CD4-positive, alpha-beta T cell treated with Interleukin-17A for 1 hour (primary cell): ENCODE measurements at places on chromosomes 6 and 20.

DNA sequence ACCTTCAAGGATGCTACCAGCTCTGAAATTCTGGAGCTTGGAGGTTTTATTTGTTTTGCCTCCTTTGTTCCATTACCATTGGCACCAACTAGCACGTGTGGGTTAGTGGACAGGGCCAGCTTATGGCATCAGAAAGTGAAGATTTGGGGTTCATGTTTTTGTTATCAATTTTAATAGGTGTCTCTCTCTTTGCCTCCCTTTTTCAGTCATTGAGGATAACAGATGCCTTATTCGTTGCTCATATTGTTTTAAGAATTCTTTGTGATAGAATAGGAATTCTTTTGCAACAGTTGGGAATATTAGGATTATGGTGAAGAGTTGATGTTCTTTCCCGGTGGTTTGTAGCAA is 22.9 kb downstream of the TMC2 start:
- DNase-seq: no peak

GRCh38 chr20:38001173-38001875 is 31.9 kb downstream of the TTI1 start:
- no peak for DNase-seq

GRCh38 chr6:166400181-166400580 is 17.4 kb upstream of the MPC1 start:
- DNase-seq: no peak

DNA sequence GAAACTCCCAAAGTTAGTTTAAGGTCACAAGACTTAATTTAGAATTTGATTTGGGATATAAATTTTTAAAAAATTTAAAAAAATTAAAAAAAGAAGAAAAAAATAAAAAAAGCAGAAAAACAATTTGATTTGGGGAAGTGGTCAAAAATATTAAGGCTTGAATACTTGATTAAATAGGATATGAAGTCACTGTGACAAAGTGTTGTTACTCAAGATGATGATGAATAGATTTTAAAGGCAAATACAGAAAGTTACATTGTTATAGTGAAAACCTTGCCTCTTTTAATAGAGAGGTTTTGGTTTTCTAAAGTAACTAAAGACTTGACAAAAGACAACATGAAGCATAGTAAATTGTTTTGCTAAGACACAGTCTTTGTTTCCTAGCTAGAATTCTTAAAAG is 7.2 kb downstream of the CST9 start:
- DNase-seq: no peak

DNA sequence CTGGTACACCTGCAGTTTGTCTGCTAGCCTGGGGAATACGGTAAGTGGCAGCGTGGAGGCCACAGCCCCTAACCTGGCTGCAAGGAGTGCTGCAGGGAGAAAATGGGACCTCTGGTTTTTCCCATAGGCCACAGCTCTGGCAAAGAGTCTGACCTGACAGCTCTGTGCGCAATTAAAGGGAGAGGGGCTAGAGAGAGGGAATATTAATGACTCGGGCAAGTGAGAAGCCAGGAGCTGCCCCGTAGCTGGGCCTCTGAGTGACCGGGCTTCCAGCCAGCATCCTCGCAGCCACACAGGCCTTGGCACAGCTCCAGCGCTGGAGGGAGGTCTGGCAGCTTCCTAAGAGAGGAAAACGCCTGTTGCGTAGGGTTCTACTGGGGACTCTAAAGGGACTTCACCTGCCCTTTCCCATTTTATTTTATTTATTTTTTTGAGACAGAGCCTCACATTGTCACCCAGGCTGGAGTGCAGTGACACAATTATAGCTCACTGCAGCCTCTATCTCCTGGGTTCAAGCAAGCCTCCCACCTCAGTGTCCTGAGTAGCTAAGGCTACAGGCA is 18.2 kb upstream of the OCSTAMP start:
- DNase-seq: no peak

- no peak for DNase-seq
These were observed 87.2 kb downstream of the SLX4IP start for GRCh38 chr20:10522328-10522727.

GRCh38 chr6:75085931-75086635 is 119.8 kb downstream of the COL12A1 start:
- DNase-seq: no peak

DNA sequence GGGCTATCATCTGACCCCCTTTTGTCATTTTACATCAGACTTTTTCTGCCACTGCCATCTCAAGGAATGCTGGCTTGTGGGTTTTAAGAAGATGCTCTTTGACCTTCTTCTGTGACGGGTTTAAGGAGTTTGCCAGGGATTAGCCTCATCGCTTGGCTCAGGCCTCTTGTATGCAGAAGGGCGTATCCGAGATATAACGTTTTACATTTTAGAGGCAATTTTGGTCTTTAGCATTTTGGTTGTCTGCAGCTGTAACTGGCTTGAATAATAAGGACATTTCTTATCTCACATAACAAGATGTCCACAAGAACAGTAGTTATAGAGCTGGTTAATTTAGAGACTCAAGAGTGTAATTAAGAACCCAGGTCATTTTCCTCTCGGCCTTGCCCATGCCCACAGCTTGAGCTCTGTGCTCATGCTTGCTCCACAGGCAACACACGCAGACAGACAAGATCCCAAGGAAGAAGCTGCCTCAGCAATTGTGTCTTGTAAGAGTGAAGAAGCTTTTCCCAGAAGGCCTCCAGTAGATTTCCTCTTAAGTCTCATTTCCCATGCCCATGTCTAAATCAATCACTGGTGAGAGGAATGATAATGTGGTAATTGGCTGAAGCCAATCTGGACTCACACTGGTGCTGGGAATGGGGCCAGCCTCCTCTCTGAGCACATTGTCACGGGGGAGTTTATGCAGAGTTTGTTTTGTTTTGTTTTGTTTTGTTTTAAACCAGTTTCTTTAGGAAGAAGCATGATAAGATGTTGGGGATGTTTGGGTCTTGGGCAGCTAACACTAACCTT is 36.8 kb downstream of the PTCHD4 start:
- DNase-seq: no peak

DNA sequence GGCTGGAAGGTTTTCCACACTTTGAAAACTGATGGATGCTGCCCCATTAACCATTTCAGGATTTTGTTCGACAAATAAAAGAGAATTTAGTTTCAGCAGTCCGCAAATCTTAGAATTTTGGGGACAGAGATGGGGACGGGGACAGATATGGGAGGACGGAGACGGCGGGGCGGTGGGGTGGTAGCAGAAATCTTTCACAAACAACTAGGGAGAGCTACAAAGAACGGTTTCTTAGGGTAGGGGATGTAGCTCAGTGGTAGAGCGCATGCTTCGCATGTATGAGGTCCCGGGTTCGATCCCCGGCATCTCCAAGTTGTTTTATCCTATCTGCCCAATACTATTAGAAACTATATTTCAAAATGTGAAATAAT is 15.1 kb downstream of the HMGN4 start:
- peak; percentile 89 for DNase-seq

GRCh38 chr6:47094241-47094925 is 52.3 kb upstream of the ADGRF1 start:
- no peak for DNase-seq

GRCh38 chr6:98971303-98971702 is 23.6 kb upstream of the FBXL4 start:
- no peak for DNase-seq

DNA sequence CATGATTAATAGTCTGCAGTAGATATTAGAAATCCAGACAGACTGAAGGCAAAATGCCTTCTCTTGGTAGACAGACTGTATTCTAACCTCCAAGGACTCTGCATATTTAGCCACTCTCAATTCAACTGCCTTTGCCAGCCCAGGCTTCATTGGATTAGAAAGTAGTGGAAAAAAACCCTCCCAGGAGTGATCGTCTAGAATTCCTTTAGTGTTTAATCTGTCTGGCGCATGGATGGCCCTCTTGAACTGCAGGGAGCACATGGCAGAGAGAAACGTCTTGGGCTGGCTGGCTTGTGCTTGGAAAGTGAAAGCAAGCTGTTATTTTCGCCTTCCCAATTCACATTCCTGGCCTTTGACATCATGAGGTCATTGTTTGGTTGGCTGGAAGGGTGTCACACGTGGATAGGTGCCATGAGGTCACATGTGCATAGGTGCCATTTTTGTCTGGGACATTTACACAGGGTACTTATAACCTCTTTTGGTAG is 30.9 kb upstream of the NEDD9 start:
- DNase-seq: no peak

DNA sequence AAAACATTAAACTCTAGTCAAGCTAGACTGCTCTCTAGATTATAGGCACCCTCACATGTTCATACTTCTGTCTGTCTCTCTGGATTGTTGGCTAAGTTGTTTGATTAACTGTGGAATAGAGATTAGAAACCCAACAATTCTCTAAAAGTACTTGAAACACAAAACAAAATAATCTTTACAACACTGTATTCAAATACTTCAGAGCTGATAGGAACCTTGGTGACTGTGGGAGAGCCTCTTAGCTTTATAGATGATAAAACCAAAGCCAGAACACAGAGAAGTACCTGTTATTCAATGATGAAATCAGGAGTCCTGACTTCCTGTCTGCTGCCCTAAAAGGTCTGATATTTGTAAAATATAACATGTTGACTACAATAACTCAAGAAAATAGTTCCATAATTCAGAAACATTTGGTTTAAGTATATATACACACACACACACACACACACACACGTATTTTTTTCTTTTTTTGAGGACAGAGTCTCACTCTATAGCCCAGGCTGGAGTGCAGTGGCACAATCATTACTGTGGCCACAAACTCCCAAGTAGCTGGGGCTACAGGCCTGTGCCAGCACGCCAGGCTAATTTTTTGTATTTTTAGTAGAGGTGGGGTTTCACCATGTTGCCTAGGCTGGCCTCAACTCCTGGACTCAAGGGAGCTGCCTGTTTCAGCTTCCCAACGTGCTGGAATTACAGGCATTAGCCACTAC is 222.0 kb downstream of the FUT9 start:
- DNase-seq: no peak

GRCh38 chr20:24970754-24971153 is 21.7 kb downstream of the CST7 start:
- no peak for DNase-seq

GRCh38 chr20:6519556-6519955 is 247.9 kb upstream of the BMP2 start:
- DNase-seq: no peak

DNA sequence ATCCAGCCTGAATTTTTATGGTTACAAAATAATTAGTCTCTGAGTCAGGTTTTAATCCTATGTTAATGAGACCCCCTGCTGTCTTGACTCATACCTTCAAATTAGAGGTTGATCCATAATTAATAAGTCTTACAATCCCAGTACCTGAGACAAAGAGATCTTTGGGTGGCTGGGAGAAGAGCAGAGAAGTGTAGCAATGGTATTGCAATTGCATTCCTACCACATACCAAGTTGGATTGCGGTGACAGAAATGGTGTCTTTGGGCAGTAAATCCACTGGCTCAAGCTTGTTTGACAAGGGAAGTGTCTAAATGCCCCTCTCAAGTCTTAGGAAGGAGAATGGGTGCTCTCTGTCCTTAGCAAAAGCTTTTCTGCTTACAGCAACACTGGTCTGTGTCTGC is 150.4 kb downstream of the BTBD3 start:
- DNase-seq: no peak

DNA sequence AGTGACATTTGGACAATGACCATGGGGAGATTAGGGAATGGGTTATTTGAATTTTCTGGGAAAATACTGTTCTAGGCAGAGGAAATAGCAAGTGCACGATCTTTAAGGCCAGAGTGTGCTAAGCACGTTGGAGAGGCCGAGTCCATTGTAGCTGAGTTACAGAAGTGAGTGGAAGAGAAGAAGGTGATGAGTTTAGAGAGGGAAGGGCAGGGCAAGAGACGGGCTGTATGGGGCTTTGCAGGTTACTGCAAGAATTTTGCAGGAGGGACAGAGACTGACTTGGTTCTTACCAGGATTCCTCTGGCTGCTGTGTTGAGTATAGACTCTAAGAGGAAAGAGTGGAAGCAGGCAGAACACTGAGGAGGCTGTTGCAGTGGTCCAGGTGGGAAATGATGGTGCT is 1.1 kb upstream of the NCOA3 start:
- no peak for DNase-seq

- DNase-seq: peak; percentile 74
These were observed 9.1 kb upstream of the MAPK13 start for GRCh38 chr6:36120979-36121786.

GRCh38 chr6:20338156-20338555 is 63.5 kb upstream of the E2F3 start:
- DNase-seq: no peak

DNA sequence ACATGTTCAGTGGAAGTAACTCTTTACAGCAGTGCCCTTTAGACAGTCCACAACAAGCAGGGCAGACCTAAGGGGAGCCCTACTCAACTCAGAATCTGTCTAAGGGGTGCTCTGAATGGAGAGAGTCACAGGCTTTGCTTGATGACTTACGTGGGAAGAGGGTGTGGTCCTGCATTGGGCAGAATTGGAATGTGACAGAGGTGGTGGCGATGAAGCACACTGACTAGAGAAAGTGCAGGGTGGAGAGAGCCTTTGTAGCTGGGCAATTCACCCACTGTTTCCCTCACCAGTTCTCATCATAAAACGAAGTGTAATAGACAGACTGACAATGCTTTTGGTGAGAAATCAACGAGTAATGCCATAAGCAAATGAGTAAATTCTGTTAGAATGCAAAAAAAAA is 11.2 kb downstream of the TP53INP2 start:
- DNase-seq: no peak

- no peak for DNase-seq
These were observed 89.7 kb downstream of the SMOC2 start for GRCh38 chr6:168530653-168531071.

- no peak for DNase-seq
These were observed 175.2 kb downstream of the MRPL14 start for GRCh38 chr6:43951756-43952675.

GRCh38 chr6:111185954-111186353 is 98.7 kb downstream of the SLC16A10 start:
- DNase-seq: no peak

GRCh38 chr6:98498866-98499265 is 335.5 kb upstream of the POU3F2 start:
- DNase-seq: no peak

- peak; percentile 27 for DNase-seq
These were observed 2.9 kb downstream of the SPAG4 start for GRCh38 chr20:35618263-35619131.

DNA sequence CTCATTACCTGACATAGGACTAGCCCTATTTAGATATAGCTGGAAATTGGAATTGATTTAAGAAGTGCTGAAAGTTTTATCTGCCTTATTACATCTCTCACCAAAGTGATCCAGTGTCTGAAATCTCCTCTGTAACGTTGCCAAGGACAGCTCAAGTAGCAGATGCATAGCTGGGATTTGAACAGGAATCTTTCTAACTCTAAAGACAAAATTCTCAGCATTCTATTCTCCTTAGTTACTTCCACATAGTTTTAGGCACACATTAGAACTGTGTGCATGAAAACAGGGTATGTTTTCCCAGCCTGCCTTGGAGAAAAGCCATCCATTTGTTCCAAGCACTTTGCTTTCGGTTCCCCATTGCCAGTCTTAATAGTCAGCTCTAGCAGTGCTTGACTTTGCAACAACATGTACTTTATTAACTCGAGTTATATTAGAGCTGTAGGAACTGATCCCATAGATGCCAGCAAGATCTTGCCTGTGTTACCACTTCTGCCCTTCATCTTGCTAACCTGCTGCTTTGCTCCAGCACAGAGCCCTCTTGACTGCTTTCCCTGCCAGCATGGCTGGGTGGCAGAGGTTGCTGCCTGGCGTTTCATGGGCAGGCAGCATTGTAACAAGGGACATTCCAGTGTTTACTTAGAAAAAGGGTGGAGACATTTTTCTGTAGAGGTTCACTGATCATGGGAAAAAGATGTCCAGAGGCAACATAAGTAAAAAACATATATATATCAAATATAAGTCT is 56.1 kb upstream of the STMND1 start:
- DNase-seq: no peak
